ENCODE measurements at places on chromosomes 16 and 17.

DNA sequence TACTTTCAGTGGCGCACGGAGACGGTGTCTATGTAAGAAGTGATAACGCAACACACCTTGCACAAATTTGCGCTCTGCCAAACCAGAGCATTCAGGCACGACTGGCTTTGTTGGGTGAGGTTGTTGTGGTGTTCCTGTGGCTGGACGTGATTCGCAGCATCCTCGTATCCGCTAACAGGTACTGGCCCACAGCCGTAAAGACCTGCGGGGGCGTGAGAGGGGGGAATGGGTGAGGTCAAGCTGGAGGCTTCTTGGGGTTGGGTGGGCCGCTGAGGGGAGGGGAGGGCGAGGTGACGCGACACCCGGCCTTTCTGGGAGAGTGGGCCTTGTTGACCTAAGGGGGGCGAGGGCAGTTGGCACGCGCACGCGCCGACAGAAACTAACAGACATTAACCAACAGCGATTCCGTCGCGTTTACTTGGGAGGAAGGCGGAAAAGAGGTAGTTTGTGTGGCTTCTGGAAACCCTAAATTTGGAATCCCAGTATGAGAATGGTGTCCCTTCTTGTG, 510.9 kb downstream of the KCNJ18 start:
- DNase-seq: peak; percentile 46

GRCh38 chr16:25213709-25214397, 2.9 kb upstream of the AQP8 start:
- DNase-seq: no peak

GRCh38 chr16:74752258-74752657, 22.4 kb downstream of the FA2H start:
- DNase-seq: no peak

DNA sequence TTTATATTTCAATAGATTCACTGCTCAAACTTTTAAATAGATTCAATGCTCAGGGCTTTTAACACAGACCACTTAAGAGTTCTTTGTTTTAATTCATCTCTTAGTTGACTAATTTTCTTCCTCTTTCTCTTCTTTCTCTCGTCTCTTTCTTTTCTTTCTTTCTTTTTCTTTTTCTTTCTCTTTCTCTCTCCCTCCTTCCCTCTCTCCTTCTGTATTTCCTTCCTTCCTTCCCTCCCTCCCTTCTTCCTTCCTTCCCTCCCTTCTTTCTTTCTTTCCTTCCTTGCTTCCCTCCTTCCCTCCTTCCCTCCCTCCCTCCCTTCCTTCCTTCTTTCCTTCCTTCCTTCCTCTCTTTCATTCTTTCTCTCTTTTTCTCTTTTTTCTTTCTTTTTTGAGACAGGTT, 104.4 kb downstream of the LYRM1 start:
- DNase-seq: no peak

- no peak for DNase-seq
Measured at GRCh38 chr17:18356624-18357023, 6.7 kb downstream of the SHMT1 start.
